ENCODE measurements at places on chromosomes 2 and 18. TPM values are rescaled to one million over a fixed set of nuclear protein-coding genes. Genes with fewer than 3 reads are reported as not detected.

DNA sequence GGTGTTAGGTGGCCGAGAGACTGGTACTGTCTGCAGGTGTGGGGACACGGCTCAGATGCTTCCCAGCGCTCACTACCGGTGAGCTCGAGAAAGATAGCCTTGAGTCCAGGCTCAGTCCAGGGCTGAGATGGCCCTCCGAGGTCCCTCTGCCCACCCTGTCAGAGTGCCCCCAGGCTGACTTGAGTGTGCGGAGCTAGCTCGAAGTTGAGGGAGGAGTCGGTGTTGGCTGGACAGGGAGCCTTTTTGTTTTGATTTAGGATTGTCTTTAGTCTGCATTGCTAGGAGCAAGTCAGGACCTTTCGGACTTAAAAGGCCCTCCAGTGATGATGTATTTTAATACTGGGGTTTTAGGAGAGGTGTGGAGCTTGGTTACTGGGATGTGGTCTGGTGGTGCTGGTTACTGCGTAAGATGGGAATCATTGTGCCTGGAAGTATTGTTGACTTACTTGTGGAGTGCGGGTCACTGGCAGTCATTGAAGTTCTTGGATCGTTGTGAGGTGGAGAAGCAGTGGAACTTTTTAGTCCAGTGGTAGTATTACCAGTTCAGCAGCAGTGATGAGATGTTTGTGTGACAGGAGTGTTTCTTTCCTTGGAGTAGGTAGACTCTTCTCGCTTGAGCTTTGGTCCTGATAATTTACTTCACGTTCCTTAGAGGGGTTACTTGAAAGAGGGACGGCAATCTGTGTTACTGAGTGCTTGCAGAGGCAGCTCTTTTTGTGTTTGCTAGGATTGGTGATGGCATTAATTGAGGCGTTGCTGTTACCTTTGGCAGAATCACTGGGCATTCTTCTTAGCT lies 633 bp downstream of the KIAA1328 start:
- H3K4me3 ChIP-seq = peak overlapping the region; percentile 88
- peaks cover 40% of the 10 kb centered on the region for H3K4me1 ChIP-seq
- H3K27ac ChIP-seq = peak overlapping the region; percentile 83
- no peaks in the 10 kb centered on the region for H3K27me3 ChIP-seq

GRCh38 chr2:127565261-127566138 lies 30.0 kb downstream of the MYO7B start:
- H3K27me3 ChIP-seq = no peaks in the 10 kb centered on the region
- DNase-seq = no peak

DNA sequence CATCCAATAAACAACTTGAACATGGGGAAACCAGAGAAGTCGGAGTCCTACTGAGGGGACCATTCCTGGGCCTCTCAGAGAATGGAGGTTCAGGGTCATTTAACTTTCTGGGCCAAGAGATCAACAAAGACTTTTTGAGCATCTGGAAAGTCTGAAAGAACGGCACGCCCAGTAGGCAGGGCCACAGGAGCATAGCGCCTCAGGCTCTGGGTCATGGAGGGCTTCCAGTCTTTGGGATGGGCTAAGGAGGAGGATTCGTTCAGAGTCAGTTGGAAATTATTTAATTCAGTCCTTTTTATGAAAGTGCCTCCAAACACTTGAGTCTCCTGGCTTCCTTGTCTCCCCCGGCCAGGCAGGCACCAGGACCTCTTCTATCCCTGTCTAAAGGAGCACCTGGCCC lies 101.1 kb upstream of the GLI2 start:
- no peaks in the 10 kb centered on the region for H3K36me3 ChIP-seq
- DNase-seq = no peak
- H3K4me1 ChIP-seq = no peaks in the 10 kb centered on the region
- no peak overlapping the region for H3K27ac ChIP-seq
- no peak overlapping the region for H3K4me3 ChIP-seq

DNA sequence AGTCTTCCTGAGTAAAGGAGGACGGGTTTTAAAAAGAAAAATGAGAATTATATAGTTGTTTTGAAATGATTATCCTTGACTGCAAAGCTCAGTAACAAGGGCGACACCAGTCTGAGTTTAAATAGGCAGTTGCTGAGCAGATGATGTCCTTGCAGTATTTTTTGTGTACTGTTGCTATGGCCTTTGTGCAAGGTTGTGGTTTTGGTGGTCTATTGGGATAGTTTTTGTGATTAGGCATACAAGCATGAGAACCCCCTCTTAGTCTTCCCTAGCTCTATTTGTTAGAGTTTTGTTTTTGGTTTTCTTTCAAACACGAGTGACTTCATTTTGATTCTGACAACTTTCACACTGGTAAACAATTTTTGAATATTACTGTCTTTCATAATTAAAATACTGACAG lies 64.1 kb downstream of the TAF4B start:
- no peak overlapping the region for H3K27ac ChIP-seq
- peaks cover 13% of the 10 kb centered on the region for H3K4me1 ChIP-seq
- DNase-seq = no peak
- no peak overlapping the region for H3K4me3 ChIP-seq
- peaks cover 4% of the 10 kb centered on the region for H3K36me3 ChIP-seq

C2orf78 gene
- polyA plus RNA-seq = not detected

CBLN2 gene
- polyA plus RNA-seq = not detected
